ENCODE measurements at places on chromosomes 4 and X. TPM values are rescaled to one million over a fixed set of nuclear protein-coding genes. Genes with fewer than 3 reads are reported as not detected.

PRDM8 gene
- 5.8 TPM for total RNA-seq

GC gene
- total RNA-seq: not detected

ITM2A gene
- total RNA-seq: 26.4 TPM

DNA sequence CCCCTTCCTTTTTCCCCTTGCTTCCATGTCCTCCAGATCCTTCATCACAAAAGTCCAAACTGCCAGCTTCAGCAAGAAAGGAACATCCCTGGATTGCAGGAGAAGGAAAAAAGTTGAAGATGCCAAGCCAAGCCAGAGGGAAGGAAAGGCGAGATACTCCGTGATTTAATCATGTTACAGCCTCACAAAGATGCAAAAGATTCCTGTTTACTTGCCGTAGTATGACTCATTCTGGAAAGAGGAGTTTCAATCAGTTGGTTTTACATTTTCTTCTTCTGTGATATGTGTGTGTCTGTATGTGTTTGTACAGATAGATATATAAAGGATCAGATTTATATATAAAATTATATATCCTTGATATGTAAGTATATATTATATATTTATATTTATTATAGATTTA lies 69.3 kb downstream of the BTC start:
- DNase-seq: no peak

Data from Peyer's patch (tissue), 4 donors.